GDM1 (cell line): ENCODE measurements at places on chromosomes 2 and 18.

DNA sequence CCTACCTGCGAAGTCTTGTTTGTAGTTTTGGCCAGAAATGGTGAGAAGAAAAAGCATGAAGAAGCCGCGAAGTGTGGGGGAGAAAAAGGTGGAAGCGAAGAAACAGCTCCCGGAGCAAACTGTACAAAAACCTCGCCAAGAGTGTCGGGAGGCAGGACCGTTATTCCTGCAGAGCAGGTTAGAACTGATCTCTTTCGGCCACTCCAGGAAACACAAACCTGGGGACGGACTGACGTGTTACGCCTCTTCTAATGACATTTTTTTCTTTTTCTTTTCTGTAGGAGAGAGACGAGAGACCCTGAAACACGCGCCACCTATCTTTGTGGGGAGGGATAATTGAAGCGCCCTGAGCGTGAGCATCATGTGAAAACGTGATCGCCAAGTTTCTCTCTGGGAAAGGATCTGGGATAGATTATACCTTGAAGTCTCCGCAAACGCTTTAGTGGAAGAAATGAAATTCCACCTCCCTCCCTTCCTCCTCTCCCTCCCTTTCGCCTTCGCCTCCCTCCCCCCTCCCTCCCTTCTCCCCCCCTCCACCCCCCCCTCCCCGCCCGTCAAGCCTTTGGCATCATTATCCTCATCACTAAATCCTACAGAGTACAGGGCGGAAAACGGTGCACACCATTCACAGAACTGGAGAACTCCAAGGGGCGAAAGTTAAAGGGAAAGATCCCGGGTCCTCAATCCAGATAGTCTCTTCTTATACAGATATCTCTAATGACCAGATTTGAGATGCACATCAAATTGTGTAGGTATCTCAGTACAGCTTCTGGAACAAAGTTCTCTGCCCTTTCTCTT lies at the start of gene ZEB2:
Gene ZEB2 (minus strand): TSS at position 186 of the 798 bp plus-strand sequence. CDS start 2,769 bp downstream, outside the sequence.
- peak; percentile 75 for DNase-seq

GRCh38 chr18:28178720-28179119 lies 1.8 kb upstream of the CDH2 start:
- no peak for DNase-seq

GRCh38 chr2:179594268-179595112 lies 266.9 kb downstream of the ZNF385B start:
- DNase-seq: no peak

DNA sequence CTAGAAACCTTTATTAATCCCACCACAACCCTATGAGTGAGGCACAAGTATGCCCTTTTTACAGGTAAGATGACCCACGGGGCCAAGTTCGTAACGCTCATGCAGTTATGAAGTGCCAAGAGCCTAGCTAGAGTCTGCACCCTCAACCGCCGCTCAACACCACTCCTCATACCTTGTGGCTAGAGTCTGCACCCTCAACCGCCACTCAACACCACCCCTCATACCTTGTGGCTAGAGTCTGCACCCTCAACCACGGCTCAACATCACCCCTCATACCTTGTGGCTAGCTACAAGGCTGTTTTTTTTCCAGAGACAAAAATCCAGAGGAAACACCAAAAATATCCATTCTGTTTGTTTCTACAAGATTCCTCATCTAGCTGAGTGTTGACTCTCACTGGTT lies 4.6 kb downstream of the TXNL4A start:
- no peak for DNase-seq

DNA sequence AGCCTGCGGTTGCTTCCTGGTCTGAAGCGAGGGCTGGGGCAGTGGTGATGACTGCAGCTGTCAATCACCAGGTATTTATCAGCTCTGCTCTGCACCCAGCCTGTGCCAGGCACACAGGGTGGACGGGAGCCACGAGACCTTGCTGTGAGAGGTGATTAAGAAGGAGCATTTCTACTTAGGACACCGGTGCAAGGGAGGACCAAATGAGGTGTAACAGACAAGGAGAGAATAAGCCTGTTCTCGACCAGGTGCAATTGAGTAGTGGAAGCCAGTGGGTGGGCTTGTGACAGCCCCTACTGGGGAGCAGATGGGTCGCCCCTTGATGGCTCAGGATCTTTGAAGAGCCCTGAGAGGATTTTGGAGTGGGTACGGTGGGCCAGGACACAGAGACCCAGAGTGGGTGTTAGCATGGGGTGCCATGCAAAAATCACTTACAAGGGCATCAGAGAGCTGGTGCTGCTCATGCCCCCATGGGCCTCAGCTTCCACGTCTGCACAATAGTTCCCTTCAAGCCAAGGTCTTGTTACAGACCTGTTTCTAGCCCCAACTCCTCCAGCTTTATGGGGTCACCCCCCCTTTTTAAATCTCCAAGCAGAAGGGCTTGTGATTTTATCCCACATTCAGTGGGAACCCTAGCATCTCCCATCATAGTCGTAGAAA lies 24.6 kb downstream of the GPR55 start:
- no peak for DNase-seq

DNA sequence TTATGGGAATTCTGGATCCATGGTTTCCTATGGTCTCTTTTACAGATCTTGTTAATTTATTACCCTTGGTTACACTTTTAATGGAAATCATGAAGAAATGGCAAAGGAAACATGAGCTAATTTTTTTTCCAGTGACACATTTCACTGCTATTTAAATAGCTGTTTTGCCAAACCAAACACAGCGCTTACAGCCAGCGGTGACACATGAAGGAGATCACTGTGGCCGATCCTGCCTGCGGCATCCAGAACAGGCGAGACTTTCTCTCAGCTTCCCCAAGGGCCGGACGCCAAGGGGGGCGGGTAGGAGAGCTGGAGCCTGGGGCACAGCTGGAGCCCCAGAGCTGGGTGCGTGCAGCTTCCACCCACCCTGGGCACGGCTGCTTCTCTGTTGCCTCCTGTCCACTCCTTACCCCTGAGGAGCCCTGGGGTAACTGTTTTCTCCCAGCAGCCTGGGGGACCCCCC lies 81.4 kb upstream of the PKDCC start:
- no peak for DNase-seq

DNA sequence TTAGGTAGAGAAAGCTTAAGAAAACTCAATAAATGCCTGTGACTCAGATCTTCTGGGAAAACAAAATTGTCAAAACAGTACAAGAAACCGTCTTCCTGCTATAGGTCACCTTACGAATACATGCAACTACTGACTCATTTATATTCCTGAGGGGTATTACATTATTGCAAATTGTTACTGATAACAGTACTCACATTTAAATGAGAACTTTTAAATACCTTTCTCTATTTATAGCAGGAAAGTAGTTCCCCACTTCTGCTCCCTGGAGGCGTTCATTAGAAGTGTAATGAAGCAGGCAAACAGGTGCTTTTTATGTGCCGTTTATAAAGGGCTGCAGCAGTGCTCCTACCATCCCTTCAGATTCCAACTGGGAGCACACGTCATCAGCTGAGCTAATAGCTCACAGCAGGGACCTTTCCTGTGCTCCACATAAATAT lies 65.1 kb upstream of the RPRM start:
- DNase-seq: no peak

GRCh38 chr2:12685145-12685544 lies 31.6 kb upstream of the TRIB2 start:
- DNase-seq: no peak

- no peak for DNase-seq
Observed at GRCh38 chr18:11259469-11260150, 110.2 kb upstream of the PIEZO2 start.

DNA sequence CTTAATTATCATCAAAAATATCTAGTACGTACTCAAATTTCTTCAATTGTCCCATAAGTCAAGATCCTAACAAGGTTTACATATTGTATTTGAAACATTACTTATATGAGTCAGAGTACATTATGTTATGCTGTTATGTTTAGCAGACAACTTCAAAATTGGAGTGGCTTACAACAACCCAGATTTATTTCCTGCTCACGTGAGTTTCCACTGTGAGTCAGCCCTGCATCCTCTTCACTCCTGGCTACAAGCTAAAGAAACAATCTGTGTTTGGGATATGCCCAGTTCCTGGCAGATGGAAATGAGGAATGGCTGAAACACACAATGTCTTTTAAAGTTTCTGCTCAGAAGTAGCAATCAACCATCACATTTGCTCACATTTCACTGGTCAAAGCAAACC lies 31.5 kb upstream of the TANC1 start:
- no peak for DNase-seq

- DNase-seq: no peak
Observed at GRCh38 chr2:85237849-85238565, 89.8 kb downstream of the TGOLN2 start.

GRCh38 chr2:150806336-150806735 lies 318.9 kb upstream of the RND3 start:
- DNase-seq: no peak

DNA sequence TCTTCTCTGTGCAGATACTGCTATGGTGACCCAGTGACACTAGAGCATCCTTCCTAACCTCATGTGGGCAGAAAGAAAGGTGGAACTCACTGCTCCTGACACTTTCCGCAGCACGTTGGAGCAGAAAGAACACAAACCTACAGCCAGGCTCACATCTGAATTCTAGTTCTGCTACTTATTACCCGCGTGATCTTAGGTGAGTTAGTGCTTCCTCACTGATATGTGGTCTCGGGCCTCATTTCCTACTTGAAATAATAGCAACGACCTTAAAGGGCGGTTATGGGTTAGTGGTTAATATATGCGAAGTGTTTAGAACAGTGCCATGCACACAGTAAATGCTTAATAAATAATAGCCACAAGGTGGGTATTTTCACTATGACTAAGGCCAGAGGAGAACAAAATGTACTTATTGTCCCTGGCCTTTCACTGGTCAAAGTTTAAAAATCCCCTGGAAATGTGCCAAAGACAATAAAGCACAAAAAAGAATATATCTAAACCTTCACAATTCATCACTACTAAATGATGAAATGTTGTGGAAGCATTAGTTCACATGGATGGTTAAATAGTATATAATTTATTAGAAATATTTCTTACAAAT lies 66.6 kb downstream of the MYOM1 start:
- DNase-seq: no peak

- DNase-seq: no peak
Observed at GRCh38 chr2:25744055-25744454, 70.7 kb upstream of the DTNB start.

DNA sequence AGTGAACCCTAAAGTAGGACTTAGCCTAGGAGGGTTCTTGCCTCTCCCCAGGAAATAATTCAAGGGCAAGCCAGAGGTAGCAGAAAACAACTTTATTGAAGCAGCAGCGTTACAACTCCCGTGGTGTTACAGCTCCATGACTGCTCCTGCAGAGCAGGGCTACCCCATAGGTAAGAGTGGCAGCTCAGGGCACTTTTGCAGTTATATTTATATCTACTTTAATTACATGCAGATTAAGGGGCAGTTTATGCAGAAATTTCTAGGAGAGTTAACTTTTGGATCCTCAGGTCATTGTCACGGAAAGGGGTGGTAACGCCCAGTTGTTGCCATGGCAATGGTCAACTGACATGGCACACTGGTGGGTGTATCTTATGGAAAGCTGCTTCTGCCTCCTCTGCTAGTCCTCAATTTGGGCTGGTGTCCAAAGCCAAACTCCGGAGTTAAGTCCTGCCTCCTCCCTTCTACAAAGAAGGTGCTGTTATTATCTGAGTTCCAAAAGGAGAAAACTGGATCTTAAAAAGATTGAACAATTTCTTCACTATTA lies 1413.0 kb downstream of the DSC3 start:
- no peak for DNase-seq

GRCh38 chr2:224586127-224586695 lies 1.0 kb upstream of the CUL3 start:
- no peak for DNase-seq

- DNase-seq: no peak
Observed at GRCh38 chr2:43568228-43568627, 27.6 kb downstream of the THADA start.

GRCh38 chr2:112000399-112001135 lies 54.5 kb upstream of the TMEM87B start:
- no peak for DNase-seq

GRCh38 chr2:121046335-121046734 lies 238.7 kb downstream of the TFCP2L1 start:
- no peak for DNase-seq

DNA sequence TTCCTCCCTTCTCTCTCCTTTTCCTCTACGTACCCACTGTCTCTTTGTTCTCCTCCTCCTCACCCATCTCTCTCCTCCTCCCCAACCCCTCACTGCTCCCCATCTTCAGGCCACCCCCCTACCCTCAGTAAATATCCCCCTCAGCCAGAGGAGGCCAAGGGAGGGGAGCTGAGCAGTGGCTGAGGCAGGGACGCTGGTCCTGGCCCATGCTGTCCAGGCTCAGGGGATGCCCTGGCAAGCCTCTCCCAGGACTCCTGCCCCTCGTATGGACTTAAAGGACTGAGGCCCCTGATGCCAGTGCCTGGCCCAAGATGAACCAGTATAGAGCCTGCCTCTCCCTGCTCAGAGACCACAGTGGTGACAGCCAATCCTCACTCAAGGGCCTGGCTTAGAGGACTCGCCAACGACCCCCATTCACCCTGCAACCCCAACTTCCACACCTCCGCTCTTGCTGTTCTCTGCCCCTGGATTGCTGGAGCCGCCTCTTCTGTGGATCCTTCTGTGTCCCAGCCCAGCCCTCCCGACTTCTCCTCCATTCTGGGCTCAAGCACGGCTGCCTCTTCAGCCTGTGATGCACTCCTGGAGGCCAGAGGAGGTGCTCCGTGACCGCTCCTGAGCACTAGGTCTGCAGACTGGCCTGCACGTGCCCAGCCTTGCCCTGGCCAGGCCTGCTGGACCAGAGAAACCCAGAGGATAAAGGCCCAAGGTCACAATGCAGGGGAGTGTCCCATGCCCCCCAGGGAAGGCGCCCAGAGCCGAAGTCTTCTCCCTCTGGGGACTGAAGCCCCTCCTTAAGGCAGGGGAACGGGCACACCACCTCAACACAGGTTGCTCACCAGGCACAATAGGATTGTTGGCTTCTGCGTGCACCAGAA lies 9.5 kb upstream of the DUSP2 start:
- no peak for DNase-seq

GRCh38 chr18:77223221-77223639 lies 26.4 kb upstream of the GALR1 start:
- DNase-seq: no peak

GRCh38 chr2:105926960-105927678 lies 182.4 kb downstream of the NCK2 start:
- DNase-seq: no peak

DNA sequence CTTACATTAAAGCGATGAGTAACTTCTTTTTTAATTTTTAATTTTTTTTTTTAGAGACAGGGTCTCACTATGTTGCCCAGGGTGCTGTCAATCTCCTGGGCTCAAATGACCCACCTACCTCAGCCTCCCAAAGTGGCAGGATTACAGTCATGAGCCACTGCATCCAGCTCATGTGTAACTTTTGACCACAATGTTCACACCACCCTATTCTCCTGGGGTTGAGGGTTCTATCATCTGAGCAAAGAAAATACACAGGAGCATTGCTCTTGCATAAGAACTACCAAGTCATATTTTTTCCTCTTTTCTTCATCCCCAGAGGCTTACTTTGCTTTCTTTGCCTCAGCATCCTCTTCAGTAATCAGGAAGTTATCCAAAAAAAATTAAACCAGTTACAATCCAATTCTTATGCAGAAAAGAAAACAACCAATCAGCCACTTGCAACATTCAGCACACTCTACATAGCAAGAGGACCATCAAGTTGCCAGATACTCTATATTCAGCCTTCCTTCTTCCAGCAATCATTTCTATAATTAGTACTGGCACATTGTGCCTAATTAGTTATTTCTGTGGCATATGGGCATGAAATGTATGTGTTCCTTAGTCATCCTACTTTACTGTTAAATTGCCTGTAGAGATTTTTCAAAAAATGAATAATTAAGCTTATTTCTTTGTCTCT lies 345.6 kb downstream of the AKAIN1 start:
- no peak for DNase-seq
